ENCODE measurements at places on chromosomes 3 and 15.

DNA sequence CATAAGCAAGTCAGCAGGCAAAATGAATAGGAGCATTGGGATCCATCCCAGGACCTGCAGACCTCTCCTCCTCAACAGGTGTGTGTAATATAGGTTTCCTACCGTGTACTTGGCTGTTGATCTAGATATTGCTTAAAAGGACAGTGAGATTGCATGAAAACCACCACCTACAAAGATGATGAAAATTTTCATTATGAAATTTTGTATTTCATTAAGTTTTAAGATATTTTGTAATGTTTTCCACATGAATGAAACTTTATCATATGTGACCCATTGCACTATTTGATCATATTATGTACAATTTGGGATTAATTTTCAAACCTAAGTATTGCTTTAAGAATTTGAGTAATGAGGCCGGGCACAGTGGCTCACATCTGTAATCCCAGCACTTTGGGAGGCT lies 94.3 kb upstream of the TRPM1 start:
- DNase-seq, result no peak

- no peak for DNase-seq
These were observed 30.6 kb upstream of the MECOM start for GRCh38 chr3:169694117-169694516.

DNA sequence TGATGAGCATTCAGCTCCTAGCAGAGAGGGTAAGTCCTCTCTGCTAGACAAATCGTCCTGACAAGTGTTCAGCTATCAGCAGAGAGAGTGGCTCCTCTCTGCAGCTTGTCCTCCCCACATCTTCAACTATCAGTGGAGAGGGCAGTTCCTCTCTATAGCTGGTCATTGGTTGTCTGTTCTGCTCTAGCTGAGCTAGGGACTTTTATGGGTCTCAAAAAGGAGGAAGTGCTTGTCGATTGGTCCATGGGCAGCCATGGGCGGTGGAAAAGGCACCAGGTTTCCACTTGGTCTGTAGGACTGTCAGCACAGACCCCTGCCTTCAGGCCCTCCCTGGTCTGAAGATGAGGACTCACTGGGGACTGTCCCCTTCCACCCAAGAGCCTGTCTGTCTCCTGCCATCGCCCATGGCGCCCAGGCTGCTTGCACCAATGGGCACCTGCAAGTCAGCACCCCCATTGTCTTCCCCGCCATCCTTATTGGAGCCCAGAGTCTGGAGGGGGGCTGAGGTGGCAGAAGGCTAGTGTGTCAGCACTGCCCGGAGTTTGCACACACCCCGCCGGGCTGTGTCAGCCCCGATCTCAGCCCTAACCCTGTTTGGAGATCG lies 264.7 kb downstream of the ZBBX start:
- DNase-seq, result no peak

DNA sequence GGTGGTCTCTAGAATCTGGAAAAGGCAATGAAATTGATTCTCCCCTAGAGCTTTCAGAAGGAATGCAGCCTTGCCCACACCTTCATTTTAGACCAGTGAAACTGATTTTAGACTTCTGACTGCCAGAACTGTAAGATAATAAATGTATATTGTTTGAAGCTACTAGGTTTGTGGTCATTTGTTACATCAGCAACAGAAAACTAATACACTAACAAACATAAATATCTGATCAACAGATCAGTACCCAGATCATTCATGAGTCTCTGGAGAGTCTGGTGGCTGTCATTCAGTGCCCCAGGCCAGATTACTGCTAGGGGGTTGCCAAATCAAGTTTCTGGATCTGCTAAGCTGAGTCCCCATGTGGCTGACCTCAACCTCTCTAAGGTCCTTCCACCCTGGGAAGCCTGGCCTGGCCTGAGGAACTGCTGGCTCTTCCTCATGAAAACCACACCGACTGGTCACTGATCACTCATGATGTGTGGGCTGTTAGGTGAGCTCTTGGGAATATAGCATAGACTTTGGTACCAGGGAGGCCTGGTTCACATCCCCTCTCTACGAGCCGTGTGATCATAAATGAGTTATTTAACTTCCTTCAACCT lies 11.1 kb upstream of the LACTB start:
- peak; percentile 45 for DNase-seq

DNA sequence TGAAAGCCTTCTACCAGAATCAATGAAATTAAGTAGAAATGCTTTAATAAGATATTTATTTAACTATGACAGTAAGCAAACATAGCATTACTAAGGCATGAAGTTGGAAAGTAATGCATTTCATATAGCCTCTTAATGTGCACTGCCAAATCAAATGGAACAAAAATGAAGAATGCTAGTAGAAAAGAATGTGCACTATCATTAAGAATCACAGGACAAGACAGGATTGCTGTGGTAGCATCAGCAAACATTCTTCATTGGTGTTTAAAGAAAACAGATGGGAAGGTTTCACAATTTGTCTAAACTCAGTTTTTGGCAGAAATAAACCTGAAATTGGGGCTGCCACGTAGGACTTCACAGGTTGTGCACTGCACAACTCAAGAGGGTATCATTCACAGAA lies 168.9 kb downstream of the CNTN3 start:
- DNase-seq, result no peak

DNA sequence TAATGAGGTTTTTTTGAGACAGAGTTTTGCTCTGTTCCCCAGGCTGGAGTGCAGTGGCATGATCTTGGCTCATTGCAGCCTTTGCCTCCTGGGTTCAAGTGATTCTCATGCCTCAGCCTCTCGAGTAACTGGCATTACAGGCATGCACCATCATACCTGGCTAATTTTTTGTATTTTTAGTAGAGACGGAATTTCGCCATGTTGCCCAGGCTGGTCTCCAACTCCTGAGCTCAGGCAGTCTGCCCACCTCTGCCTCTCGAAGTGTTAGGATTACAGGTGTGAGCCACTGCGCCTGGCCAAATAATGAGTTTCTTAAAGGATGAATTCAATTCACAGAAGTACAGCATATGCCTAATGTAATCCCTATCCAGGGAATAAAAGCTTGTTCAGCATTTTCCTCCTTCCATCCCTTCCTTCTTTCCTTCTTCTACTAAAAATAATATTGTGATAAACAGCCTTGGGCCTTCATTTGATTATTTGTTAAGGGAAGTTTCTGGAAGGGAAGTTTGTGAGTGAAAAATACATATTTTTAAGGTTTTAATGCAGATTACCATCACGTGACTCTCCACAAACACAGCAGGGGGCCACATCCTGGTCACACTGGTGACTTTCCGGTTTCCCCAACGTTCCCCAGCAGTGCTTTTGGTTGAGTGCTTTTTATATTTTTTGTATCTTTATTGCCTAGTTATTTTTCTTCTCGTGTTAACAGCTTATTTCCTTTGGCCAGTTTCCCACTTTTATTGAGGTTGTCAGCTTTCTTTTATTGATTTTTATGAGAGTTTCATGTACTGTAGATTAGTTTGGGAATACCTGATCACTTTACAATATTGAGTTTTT lies 116.8 kb downstream of the USP13 start:
- no peak for DNase-seq

- DNase-seq, result no peak
These were observed 542.5 kb upstream of the UBE2E2 start for GRCh38 chr3:22660606-22661005.

GRCh38 chr15:52112203-52112750 lies 298 bp downstream of the BCL2L10 start:
- no peak for DNase-seq

DNA sequence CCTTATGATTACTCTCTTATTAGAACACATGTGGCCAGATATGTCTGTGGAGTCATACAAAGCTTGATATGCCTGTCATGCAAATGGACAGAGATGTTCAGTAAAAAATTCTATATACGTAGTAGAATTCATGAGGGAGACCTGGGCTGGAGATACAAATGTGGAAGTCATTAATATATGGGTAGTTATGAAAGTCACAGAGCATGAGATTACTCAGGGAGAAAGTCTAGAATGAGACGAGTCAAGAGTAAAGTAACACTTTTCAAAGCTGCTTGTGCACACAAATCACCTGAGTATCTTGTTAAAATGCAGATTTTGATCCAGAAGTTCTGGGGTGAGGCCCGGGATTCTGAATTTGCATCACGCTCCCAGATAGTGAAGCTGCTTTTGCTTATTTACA lies 28.4 kb downstream of the OXSM start:
- no peak for DNase-seq

GRCh38 chr3:29822071-29822470 lies 541.2 kb downstream of the RBMS3 start:
- DNase-seq, result no peak

DNA sequence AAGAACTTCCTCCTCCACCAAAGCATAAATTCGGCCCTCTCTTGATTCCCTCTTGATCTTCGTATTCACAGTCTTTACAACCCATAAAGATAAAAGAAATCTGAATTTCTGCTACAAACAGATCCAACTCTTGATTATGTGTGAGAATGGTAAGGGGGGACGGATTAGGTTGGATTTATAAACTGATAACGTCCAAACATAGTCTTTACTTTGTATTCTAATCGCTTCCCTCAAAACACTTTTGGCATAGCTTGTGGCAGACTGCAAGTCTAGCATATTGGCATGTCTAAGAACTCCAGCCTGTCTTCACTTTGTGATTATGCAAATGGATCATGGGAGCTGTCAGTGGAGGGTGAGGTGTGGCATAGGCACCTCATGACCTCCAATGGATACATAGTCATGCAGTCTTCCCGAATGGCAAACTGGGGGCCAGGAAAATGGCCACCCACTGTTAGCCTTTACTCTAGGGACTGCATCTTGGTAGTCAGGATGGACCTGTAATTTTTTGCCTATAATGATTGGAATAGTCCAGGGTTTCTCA lies 24.3 kb upstream of the GPR171 start:
- DNase-seq, result no peak

DNA sequence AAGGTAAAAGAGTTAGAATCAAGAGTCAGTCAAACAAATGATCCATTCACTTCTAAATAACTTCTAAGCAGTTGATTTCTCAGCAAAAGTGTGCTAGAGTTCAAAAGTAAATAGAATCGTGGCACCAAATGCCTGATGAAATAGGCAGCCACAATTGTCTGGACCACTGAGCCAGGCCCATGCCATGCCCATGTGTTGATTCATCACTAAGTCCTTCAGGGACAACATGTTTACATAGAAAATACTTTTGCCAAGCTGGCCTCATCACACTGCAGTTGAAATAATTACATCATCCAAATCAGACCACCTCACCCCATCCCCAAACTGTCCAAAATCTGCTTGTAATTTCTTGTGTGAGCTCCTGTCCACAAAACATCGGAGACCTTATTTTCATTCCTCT lies 216.3 kb downstream of the IGSF11 start:
- DNase-seq, result no peak

DNA sequence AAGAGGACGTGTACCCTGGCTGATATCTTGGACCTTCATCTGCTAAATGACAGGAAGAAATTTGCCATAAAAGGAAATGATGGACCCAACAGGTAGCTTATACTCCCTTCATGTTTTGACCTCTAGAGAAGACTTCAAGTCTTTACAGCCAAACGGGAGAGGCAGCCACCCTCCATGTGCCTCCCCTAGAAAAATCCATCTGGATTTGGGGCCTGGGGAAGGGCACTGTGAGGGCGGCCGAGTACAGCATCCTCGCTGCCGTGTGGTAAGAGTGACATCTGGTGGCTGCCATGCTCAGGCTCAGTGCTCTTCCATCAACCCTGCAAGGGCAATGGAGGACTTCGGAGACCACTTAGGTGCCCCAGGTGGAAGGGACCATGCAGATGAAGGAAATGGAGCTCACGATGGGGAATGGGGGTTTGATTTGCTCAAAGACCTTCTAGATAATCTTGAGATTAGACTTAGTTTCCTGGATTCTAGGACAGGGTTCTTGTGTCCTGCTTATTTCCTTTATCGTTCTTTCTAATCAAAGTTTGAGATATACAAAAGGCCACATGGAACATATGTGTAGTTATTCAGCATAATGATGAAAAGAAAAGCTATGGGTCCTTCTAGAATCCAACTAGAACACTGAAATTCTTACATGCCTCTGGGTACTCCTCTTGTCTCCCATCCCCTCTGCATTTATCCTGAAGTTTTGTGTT lies 44.4 kb downstream of the AQP9 start:
- no peak for DNase-seq

DNA sequence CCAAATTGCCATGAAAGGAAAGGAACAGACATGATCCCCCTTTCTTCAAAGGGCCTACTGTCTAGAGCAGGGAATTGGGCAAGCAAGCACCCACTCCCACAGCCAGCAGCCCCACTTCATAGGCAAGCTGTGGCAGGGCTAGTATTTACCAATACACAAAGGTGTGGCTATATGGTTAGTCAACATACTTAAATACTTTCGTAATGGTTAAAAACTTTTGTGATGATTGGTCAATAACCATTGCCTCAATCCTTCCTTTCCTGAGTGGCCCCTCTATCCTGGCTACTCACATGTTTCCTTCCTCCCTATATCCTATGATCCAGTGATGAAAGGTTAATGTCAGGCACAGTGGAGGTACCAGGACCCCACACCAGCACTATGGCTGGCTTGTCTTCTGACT lies 30.1 kb upstream of the ARL8B start:
- no peak for DNase-seq

DNA sequence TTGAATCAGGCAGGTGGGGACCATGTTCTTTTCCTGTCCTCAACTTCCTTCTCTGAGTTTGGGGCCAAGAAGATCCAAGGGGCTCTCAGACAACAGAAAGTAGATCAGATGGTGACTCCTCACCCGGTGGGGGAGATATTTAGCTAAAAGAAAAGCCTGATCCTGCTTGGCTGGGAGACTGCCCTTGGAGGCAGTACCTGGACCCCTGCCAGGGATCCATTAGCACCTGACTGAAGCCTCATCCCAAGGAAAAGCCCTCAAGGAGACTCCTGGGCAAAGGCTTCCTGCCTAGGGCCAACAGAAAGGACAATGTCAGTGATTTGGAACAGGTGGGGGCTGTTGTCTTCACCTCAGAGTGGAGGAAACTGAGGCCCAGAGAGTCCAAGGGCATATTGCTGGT lies 33.5 kb upstream of the HHATL start:
- no peak for DNase-seq

DNA sequence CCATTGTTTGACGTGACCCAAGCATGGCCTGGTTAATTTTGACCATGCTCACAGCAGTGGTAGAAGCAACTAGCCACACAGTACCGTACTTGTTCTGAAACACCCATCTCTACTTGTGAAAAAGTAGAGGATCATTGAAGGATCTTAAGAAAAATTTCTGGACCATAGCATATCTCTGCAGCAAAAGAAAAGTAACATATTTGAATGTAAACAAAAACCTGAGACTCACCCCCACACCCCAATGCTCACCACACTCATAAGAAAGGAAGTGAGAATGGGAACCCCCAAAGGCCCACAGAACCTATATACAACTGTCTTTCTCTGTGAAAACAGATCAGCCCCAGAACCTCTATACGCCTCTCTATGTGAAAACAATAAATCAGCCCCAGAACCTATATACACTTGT lies 33.8 kb upstream of the TFRC start:
- no peak for DNase-seq

Data from T1000 (cell line).